Right renal pelvis (tissue), 4 donors: ENCODE measurements at places on chromosomes 1 and 21. TPM values are rescaled to one million over a fixed set of nuclear protein-coding genes. Genes with fewer than 3 reads are reported as not detected.

Gene GPR37L1
- 0.13 TPM for polyA plus RNA-seq

Gene ELF3
- polyA plus RNA-seq: 37.3 TPM

Gene TAS1R1
- not detected for polyA plus RNA-seq

Gene AMY2A
- polyA plus RNA-seq: not detected

Gene FAM110D
- 1.7 TPM for polyA plus RNA-seq
